ENCODE measurements at places on chromosomes 5 and 9.

DNA sequence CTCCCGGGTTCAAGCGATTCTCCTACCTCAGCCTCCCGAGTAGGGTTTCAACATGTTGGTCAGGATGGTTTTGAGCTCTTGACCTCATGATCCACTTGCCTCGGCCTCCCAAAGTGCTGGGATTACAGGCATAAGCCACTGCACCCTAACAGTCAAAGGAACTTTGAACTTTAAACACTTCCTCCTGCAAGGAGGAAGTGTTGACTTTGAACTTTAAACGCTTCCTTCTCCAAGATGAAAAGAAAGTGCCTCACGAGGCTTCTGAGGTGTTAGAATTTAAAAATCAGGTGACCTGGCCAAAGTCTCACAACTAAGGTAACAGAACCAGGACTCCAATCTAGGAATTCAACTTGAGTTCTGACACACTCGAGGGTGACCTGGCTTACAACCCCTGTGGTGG is 150.9 kb downstream of the BRINP1 start:
- no peak for DNase-seq

- no peak for DNase-seq
Observed at GRCh38 chr5:72156946-72157624, 49.8 kb downstream of the MAP1B start.

- no peak for DNase-seq
Observed at GRCh38 chr9:89481538-89481915, 16.4 kb downstream of the SEMA4D start.

- no peak for DNase-seq
Observed at GRCh38 chr5:10832987-10833386, 72.0 kb upstream of the DAP start.

- DNase-seq: no peak
Observed at GRCh38 chr5:2038321-2039179, 155.8 kb upstream of the IRX4 start.

DNA sequence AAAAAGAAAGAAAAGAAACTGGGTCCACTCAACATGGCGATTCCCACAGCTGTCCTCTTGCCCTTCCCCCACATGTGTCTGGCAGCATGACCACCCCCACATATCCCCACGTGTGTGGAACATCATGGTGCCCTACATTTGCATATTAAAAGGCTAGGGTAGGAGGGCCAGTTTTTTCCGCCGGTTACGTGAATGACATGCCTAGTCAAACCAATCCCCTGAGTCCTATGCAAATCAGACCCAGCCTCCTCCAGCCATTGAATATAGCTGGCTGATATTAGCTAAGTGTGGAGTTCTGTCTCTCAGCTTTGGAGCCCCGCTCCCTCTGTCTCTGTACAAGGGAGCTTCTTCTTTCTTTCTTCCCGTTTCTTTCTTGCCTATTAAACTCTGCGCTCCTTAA is 33.0 kb upstream of the CCDC112 start:
- no peak for DNase-seq

DNA sequence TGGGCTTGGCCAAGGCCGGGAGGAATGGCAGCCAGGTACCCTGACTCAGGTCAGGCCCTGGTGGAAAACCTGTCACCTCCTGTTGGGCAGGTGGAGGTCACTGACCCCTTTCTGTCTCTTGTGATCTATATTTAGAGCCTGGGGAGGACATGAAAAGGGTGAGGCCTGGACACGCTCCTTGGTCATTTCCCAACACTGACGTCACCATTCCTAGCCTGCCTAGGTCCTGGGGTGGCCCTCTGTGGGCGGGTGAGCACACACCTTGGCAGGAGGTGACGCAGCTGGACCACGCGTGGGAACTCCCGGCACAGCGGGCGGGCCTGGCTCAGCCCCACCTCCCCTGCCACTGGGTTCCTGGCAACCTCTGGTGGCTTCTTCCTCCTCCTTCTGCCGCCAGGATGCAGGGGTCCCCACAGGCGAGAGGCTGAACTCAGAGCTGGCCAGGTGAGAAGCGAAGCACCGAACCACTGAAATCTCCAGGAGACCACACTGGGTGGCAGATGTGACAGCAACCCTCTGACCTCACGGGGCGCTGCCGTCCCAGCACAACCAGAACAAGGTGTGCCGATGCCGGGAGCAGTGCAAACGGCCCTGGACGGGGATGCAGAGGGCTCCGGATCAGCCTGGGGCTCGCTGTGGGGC is 6.4 kb upstream of the RALGDS start:
- no peak for DNase-seq

Data from COR-L47 (cell line).